ENCODE measurements at places on chromosomes 7 and 10.

GRCh38 chr10:133130602-133131001, 29.4 kb upstream of the KNDC1 start:
- DNase-seq = no peak

- no peak for DNase-seq
These were observed 177.1 kb downstream of the CHRM2 start for GRCh38 chr7:137045573-137045972.

DNA sequence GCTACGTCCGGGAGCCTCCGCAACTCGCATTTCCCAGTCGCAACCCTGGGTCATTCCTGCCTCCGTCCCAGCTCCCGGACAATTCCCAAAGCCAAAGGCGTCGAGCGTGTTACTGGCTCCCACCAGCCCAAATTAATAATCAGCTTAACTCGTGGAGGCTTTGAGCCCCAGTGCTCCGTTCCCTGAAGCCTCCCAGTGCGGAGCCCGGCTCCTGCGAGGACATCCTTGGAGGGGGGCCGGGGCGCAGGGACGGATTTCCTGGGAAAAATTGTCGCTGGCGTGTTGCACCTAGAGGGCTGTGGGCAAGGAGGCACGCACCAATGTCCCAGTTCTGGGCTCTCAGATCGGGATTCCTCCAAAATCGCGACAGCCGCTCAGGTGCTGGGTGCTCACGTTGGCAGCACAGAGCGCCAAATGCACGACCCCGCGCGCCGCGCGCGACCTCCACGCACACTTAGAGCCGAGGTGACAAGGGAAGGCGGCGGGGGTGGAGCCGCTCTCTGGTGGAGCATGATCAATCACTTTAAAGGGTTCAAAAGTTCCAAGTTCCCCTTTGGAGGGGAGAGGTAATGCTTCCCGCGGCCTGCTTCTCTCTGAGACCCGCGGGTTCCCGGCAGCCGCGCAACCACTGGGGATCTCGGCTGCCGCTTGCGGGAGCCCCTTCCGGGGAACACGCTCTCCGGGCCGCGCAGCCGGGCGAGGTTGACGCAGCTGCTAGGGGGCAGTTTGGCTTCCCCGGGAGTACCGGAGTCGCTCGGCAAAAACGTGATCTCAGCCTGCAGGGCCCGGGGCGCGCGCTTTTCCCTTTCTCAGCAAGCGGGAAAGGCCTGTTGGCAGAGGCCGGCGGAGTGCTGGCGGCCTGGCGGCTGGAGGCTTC, 25.5 kb downstream of the SKIDA1 start:
- DNase-seq = peak; percentile 59

DNA sequence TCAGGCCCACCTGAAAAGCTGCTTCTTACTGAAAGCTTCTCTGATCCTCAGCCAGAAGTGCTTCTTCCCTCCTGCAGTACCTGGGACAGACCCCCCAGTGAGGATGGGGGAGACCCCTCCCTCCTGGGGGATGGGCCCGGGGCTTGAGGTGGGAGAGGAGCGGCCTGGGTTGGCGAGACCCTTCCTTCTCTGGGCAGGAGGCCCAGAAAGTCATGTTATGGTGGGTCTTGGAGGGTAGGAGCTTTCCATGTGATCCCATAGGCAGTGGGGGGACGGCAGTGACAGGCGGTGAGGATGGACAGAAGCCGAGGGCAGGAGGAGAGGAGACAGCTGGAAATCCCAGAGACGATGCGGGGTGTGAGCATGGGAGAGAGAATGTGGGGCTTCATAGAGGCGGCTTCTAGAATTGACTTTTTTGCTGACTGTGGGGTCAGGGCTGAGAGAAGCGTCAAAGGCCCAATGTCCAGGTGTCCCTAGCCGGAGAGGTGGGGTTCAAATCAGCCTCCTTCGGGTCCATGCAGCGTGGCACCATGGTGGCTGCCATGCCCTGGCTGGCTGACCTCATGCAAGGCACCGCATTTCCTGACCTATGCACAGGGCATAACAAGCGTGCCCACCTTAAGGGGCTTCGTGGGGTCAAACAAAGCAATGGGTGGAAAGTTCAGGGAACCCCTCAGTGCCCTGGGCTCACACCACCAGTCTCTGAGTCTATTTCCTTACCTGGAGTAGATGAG, 154.0 kb downstream of the UBE2H start:
- DNase-seq = no peak

All from ovary (tissue), 10 donors.